ENCODE measurements at places on chromosomes 13 and 19. TPM values are rescaled to one million over a fixed set of nuclear protein-coding genes. Genes with fewer than 3 reads are reported as not detected.

DNA sequence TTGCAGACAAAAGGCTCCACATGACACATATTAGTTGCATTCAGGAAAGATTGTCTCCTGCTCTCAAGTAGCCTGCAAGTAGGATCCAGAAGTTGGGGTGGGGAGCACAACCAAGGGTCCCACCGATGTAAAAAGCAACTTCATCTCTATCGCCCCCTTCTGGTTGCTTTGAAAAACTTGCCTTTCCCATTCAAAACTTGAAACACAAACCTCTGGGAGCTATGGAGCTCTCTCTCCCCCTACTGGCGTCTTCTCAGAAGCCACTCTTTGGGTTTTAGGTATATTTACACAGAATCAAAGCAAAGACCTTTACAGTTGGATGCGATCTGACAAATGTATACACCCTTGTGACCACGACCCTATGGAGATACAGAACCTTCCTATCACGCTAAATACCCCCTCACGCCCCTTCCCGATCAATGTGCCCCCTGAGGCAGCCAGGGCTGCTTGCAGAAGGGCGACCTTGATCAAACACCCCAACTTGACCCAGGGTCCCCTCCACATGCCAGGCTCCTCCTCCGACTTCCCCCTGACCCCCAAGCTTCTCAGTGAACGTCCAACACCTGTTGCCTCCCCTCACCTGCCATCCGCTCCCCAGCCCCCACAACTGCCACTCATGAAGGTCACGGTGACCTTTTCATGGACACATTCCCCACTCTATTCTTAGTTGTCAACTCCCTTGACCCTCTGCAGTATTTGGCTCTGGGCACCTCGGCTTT is 10.1 kb downstream of the NOSIP start:
- DNase-seq, result no peak
- peaks cover 45% of the 10 kb centered on the region for H3K4me1 ChIP-seq
- H3K27ac ChIP-seq, result peak overlapping the region; percentile 86

DNA sequence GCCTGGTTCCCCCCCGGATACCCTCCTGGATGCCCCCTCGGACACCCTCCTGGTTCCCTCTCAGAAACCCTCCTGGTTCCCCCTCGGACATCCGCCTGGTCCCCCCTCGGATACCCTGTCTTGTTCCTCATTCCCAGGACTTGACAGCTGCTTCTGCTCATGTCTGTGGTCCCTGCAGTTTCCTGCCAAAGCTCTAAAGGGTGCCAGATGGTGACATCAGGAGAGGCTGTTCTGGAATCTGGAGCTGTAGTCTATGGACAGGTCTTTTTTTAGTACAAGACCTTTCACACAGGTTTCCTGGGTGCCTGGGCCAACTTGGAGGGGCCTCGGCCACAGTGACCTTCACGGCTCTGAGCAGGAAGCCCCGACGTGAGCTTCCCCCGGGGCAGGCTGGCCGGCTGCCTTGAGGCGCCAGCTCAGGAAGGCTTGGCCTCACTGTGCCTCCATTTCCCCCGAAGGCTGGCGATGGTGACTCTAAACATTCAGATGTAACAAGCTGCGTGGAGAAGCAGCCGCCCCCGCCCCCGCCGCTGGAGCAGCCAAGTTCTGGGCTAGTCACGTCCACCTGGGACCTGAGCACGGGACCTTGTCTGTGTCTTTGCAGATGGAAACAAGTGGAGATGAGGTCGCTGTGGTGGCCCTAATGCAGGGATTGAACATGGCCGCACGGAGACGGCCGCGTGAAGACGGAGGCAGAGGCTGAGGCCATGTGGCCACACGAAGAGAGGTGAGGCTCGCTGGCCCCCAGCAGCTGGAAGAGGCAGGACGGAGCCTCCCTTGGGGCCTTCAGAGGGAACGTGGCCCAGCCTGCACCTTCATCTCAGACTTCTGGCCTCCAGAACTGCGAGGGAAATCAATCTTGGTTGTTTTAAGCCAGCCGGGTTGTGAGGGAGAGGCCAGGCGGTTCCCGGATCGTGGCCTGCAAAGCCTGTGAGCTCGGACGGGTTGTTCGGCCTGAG is 12.7 kb downstream of the SGTA start:
- H3K27me3 ChIP-seq, result no peaks in the 10 kb centered on the region
- DNase-seq, result peak; percentile 44
- peak overlapping the region; percentile 24 for H3K4me3 ChIP-seq
- H3K27ac ChIP-seq, result peak overlapping the region; percentile 87
- H3K4me1 ChIP-seq, result peaks cover 48% of the 10 kb centered on the region

DNA sequence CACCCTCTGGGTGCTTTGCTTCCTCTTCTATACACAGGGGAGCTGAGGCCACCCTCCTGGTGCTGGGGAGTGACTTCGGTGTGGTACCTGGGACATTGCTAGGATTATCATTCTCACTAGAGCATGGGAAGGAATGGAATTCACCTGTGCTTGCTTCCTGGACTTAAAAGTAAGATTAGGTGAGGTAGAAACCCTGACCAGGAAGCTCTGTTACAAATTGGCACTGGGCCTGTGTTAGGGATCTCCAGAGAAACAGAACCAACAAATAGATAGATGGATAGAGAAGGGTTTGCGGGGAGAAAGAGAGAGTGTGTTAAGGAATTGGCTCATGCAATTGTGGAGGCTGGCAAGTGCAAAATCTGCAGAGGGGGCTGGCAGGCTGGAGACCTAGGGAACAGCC is 13.9 kb upstream of the SIAH3 start:
- no peaks in the 10 kb centered on the region for H3K36me3 ChIP-seq
- no peak overlapping the region for H3K27ac ChIP-seq
- no peak overlapping the region for H3K4me3 ChIP-seq
- DNase-seq, result no peak
- no peaks in the 10 kb centered on the region for H3K27me3 ChIP-seq
- peaks cover 6% of the 10 kb centered on the region for H3K4me1 ChIP-seq

DNA sequence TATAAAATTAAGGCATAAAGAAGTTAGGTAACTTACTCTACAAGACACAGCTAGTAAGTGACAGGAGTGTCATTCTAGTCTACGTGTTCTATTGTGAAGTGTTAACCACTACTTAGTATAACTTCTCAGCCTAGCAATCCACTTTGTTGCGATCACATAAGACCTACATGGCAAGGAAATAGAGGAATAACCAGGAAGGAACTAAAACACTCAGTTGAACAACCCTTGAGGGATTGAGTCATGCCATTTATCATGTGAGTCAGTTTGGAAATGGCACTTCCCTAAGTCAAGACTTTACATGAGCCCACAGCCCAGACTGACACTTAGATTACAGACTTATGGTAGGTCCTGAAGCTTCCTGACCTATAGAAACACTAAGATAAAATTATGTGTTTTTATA is 279.5 kb upstream of the PCDH20 start:
- H3K27ac ChIP-seq, result no peak overlapping the region
- H3K4me1 ChIP-seq, result no peaks in the 10 kb centered on the region
- no peak overlapping the region for H3K4me3 ChIP-seq
- no peaks in the 10 kb centered on the region for H3K27me3 ChIP-seq

- peaks cover 10% of the 10 kb centered on the region for H3K4me1 ChIP-seq
- no peak overlapping the region for H3K4me3 ChIP-seq
- H3K27ac ChIP-seq, result no peak overlapping the region
Measured at GRCh38 chr19:35633727-35634440, 5.0 kb downstream of the RBM42 start.

DNA sequence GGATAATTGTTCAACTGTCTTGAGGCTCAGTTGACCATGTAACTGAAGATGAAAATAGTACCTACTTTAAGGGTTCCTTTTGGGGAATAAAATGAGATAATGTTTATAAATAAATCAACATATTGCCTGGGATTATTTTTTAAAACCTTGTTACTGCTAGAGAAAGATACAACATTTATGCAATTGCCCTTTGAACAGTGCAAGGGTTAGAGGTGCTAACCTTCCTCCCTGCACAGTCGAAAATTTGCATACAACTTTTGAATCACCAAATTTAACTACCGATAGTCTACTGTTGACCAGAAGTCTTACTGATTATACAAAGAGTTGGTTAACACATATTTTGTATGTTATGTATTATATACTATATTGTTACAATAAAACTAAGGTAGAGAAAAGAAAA is 750.0 kb downstream of the EFNB2 start:
- no peaks in the 10 kb centered on the region for H3K27me3 ChIP-seq
- no peak for DNase-seq
- no peaks in the 10 kb centered on the region for H3K36me3 ChIP-seq

- DNase-seq, result peak; percentile 46
- H3K27me3 ChIP-seq, result no peaks in the 10 kb centered on the region
- H3K4me1 ChIP-seq, result no peaks in the 10 kb centered on the region
- no peak overlapping the region for H3K27ac ChIP-seq
- H3K4me3 ChIP-seq, result no peak overlapping the region
- no peaks in the 10 kb centered on the region for H3K36me3 ChIP-seq
Measured at GRCh38 chr13:114001331-114002008, 27.6 kb upstream of the C13orf46 start.

GRCh38 chr13:26488236-26489003 is 69.1 kb upstream of the WASF3 start:
- no peaks in the 10 kb centered on the region for H3K4me1 ChIP-seq
- H3K36me3 ChIP-seq, result no peaks in the 10 kb centered on the region
- no peaks in the 10 kb centered on the region for H3K27me3 ChIP-seq
- H3K4me3 ChIP-seq, result no peak overlapping the region
- no peak overlapping the region for H3K27ac ChIP-seq

- H3K4me1 ChIP-seq, result no peaks in the 10 kb centered on the region
- no peak overlapping the region for H3K4me3 ChIP-seq
- DNase-seq, result no peak
- no peaks in the 10 kb centered on the region for H3K27me3 ChIP-seq
Measured at GRCh38 chr13:29937841-29938240, 87.4 kb upstream of the UBL3 start.

DNA sequence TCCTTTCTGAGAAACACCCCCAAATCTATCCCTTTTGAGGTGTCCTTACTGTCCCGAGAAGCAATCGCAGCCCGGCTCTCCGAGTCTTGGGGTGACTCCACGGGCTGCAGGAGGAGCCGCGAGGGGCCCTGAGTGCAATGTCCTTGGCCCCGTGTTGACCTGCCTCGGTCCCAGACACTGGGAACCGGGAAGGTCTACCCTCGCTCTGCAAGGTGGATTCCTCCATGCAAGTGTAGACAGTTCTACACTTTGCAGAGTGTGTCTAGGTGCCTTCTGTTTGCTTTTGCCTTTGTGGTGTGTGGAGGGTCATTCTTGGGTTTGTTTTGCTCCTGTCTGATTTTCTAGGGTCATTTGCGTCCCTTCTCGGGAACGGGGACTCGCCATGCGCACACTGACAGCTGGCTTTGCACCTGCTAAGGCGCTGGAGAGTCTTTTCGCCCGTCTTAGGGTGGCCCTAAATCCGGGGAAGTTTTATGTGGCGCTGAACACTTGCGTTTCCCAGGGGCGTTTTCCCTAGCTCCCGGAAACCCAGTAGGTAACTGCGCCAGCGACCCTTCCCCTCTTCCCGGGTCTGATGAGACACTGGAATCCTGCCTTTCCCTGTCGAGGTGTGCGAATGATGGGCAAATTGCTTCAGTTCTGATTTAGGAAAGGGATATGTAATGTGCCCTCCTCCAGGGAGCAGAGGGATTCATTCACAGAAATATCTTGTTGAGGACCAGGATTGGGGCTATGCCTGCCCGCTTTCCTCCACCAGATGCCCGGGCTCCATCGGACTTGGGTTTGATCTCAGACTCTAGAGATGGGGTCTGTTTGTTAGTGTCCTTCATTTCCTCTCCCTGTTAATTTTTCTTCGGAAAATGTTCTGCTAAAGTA is 755 bp downstream of the SERTM1 start:
- peaks cover 23% of the 10 kb centered on the region for H3K27me3 ChIP-seq
- DNase-seq, result no peak
- H3K4me1 ChIP-seq, result no peaks in the 10 kb centered on the region
- H3K4me3 ChIP-seq, result peak overlapping the region; percentile 45
- H3K27ac ChIP-seq, result no peak overlapping the region
- no peaks in the 10 kb centered on the region for H3K36me3 ChIP-seq

DNA sequence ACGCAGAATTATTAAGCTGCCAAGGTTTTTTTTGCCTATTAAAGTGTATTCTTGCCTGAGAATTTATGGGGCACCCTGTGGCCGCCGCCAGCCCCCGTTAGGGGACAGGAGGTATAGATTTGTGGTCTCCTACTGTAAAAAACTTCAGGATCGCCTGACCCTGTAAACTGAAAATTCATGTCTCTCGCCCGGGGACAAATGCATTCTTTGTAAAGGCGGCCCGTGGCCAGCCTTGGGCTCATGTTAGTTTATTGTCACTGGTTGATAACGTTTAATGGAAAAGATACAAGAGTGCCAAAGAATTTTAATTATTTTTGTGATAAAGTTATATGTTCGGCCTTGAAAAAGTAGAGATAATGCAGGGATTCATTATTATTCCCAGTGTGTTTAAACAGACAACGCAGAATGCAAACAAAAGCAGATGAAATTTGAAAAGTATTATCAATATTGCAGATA is 141.7 kb downstream of the URI1 start:
- no peak overlapping the region for H3K4me3 ChIP-seq
- peak; percentile 1 for DNase-seq
- H3K4me1 ChIP-seq, result no peaks in the 10 kb centered on the region
- H3K27me3 ChIP-seq, result peaks cover 3% of the 10 kb centered on the region
- H3K36me3 ChIP-seq, result no peaks in the 10 kb centered on the region

- H3K27me3 ChIP-seq, result no peaks in the 10 kb centered on the region
- H3K36me3 ChIP-seq, result peaks cover 29% of the 10 kb centered on the region
- no peak overlapping the region for H3K27ac ChIP-seq
- H3K4me1 ChIP-seq, result no peaks in the 10 kb centered on the region
Measured at GRCh38 chr19:45630463-45630862, 8.7 kb downstream of the EML2 start.

Gene ZNF829
- 0.92 TPM for total RNA-seq

Gene ZNF599
- total RNA-seq, result 3.8 TPM

Gene ZNF677
- 9.7 TPM for total RNA-seq

Gene WDR88
- not detected for total RNA-seq

Gene CEACAM20
- not detected for total RNA-seq

Gene ZNF582
- 1.3 TPM for total RNA-seq

Gene RFPL4A
- not detected for total RNA-seq

All from psoas muscle (tissue), 8 donors.